ENCODE measurements at places on chromosomes 3 and 15.

- DNase-seq, result no peak
Measured at GRCh38 chr3:190385731-190386688, 2.0 kb upstream of the CLDN16 start.

DNA sequence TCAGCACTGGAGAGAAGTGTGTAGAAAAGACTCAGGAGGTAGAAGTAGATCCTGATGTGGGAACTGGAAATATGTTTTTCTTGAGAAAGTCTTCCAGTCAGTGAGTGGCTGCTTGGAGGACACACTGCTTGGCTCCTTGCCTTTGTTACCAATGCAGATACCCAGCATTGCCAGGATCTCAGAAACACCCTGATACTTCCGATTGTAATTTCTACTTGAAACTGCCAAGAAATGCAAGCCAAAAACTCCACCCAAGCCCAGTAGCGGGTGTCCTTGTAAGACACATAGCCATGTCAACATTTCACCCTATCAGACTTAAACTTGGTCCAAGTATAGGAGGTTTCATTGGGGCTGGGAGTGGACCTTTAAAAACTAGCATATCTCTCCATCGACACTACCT is 141.8 kb downstream of the ALDH1A2 start:
- DNase-seq, result no peak

DNA sequence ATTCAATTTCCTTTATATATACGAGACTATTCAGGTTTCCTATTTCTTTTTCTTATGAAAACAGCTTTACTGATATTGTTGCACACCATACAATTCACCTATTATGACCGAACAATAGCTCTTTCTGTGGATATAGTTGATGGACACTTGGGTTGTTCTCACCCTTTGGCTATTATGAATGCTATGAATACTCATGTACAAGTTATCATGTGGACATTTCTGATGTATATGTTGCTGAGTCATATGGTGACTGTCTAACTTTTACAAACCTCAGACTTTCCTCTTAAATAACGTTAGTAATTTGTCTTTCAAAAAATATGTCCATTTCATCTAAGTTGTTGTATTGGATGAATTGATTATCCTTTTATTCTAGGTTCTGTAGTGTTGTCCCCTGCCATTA is 15.7 kb upstream of the USF3 start:
- DNase-seq, result no peak

- DNase-seq, result no peak
Measured at GRCh38 chr15:92468991-92469390, 75.3 kb downstream of the ST8SIA2 start.

- no peak for DNase-seq
Measured at GRCh38 chr3:114093596-114093995, 37.1 kb downstream of the QTRT2 start.

DNA sequence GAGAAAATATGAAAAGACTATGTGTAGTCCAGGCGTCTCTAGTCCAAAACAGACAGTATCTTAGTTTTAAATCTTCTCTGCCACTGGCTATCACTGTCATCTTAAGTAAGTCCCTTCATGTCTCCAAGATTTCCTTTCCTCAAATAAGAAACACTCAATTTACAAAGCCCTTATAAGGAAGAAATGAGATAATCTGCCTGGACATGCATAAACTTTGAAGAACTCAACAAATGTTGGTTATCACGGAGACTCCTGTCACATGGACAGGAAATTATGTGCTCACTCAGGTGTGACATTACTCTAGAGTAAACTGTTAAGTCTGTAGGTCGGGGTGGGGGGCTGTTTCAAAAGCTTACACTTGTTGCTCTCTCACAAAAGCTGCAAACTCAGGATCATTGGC is 91.9 kb downstream of the IMPG2 start:
- DNase-seq, result no peak

GRCh38 chr3:75692061-75692460 is 27.9 kb downstream of the FRG2C start:
- no peak for DNase-seq

- no peak for DNase-seq
Measured at GRCh38 chr3:25493246-25493645, 65.2 kb downstream of the RARB start.

DNA sequence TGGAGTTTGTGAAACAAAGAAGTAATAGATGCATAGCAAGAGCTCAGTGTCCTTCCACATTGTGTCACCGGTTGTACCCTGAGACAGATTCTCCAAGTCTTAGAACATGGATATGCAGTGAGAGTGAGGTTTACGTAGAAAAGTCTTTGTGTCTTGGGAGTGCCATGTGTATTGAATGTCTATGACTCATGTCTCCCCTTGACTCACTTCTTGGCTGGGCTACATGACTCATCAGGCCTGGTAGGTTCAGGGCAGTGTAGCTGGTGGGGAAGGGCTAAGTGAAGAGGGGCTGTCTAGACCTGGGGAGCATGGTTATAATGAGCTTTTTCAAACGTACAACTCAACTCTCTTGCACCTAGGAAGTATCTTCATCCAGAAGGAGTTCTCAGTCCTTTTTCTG is 167.4 kb downstream of the GAP43 start:
- DNase-seq, result no peak

GRCh38 chr15:77384589-77385359 is 35.1 kb downstream of the PEAK1 start:
- DNase-seq, result no peak

GRCh38 chr3:137771401-137772213 is 7.5 kb downstream of the SOX14 start:
- no peak for DNase-seq

DNA sequence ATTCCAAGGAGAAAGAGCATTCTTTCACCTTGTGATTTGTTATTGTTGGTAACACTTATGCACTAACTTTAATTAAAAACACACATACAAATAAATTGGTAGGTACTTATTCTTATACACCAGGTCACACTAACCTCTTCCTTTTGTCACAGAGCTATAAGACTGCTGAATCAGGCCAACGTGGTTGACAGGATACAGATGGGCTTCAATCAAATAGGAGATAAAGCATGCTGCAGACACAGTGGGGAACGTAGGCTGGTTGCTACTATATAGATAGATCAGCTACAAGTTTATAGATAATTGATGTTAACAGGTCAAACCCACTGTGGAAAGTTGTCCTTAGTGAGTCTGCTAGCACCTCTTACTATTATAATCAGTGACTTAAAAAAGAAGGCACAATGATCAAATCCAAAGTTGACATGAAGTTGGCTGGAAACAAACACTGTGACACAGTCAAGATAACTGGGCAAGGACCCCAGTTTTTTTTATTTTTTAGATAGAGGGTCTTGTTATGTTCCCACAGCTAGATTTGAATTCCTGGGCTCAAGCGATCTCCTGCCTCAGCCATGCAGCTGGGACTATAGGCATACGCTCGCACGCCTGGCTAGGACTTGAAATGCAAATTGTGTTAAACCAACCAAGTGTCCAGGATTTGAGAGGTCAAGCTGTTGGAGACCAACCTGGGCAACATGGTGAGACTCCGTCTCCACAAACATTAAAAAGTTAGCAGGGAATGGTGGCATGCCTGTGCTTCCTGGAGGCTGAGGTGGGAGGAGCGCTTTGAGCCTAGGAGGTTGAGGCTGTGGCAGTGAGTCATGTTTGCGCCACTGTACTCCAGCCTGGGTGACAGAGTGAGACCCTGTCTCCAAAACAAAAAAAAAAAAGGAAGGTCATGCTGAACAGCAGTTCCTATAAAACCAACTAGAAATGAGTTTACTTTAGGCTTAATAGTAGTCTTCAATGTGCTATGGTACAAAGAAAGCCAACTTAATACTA is 97.9 kb upstream of the MEX3B start:
- DNase-seq, result no peak

DNA sequence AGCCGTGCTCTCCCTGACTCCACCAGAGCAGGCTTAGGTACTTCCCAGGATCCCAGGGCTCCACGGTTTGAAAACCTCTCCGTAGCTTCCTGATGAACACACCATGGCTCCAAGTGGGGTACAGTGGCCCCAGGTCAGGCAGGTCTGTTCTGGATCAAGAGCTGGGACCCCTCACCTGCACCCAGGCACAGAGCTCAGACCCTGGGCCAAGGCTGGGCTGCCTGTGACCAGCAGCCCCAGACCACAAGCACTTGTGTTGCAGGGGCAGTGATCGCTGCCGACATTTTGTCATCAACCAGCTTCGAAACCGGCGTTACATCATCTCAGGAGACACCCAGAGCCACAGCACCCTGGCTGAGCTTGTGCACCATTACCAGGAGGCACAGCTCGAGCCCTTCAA is 5.3 kb downstream of the SH2D7 start:
- DNase-seq, result peak; percentile 54

GRCh38 chr15:63362196-63362595 is 19.4 kb downstream of the CA12 start:
- DNase-seq, result no peak

- no peak for DNase-seq
Measured at GRCh38 chr15:69755551-69756310, 303.1 kb downstream of the RPLP1 start.
